ENCODE measurements at places on chromosomes 13 and 19.
A peak's percentile ranks its signal among the peaks of the same experiment; 100 is the strongest.

- DNase-seq: no peak
These were observed 19.8 kb upstream of the ISYNA1 start for GRCh38 chr19:18457483-18458331.

- DNase-seq: peak; percentile 77
These were observed 17.0 kb downstream of the EFNA2 start for GRCh38 chr19:1302533-1303239.

DNA sequence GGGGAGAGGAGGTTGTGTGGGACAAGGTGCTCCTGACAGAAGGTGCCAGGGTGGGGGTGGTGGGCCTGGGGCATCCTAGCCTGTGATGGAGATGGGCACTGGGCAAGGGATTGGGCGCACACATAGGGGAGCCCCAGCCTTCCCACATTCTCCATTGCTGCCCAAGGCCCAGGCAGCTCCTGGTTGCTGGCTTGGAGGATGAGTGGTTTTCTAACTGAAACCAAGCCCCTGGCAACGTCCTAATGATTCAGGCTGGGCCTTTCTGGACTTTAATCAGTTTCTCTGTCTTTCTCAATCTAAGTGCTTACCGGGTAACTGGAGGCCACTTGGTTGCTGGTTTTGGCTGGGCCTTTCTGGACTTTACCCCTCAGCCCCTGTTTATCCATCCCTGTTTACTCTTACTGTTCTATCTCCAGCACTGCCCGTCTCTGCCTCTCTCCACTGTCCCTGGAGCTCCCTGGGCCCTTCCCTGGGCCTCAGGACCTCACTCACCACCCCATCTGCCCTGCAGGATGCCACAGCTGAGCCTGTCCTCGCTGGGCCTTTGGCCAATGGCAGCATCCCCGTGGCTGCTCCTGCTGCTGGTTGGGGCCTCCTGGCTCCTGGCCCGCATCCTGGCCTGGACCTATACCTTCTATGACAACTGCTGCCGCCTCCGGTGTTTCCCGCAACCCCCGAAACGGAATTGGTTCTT, 354 bp downstream of the CYP4F3 start:
- DNase-seq: no peak

- DNase-seq: peak; percentile 71
These were observed 24.2 kb downstream of the KEAP1 start for GRCh38 chr19:10478903-10479384.

GRCh38 chr13:49669735-49670309, 21.5 kb downstream of the EBPL start:
- DNase-seq: peak; percentile 5

DNA sequence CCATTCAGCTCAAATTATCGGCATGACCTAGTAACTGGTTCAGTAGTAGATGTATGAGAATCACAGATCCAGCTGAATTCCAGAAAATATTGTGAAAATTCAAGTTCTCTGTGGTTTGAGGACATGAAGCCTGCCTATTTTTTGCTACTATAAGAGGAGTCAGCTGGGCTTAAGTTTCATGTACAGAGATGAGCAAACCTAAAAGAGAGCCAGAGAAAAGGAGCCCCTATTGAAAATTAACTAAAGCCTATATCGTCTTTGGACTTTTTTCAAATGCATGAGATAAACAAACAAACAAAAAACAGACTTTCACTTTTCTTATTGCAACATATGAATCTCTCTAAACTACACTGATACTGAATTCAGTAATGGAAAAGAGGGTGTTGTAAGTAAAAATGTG, 106.8 kb upstream of the SPRY2 start:
- no peak for DNase-seq

DNA sequence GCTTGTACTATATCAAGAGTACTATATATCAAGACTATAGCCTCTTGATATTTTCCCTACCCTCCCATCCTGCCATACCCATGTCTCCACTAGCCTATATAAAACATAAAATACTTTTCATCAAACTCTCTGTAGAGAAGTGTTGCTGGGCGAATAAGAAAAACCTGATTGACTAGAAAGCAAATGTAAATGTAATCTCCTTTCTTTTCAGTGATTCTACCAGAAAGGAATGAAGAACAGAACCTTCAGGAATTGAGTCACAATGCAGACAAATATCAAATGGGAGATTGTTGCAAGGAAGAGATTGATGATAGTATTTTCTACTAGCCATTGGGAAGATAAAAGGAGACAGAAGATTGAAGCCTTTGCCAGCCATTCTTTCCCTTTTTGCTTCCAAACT, 89.2 kb downstream of the KCNRG start:
- DNase-seq: no peak

- DNase-seq: no peak
These were observed 143.6 kb upstream of the SLITRK1 start for GRCh38 chr13:84025824-84026223.

DNA sequence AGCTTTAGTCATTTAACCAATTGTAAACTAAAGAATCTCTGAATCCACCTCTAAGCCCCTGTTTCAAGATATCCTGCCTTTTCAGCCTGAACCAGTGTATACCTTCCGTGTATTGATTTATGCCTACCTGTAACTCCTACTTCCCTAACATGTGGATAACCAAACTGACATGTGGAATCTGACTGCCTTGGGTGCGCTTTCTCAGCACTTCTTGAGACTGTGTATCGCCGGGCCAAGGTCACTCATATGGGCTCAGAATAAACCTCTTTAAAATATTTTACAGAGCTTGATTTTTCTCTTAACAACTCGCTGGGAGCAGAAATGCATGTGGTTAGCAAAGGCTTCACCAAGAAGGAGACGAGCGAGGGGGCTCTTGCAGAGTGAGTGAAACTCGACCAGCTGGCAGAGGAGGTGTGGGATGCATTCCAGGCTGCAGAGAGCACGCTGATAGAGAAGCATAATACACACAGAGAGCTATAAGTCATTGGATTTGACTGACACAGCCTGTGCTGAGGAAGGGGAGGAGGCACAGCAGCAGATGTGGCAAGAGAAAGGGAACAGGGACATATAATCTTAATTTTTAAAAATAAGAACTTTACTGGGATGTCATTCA, 268.2 kb upstream of the MAB21L1 start:
- DNase-seq: no peak

- DNase-seq: no peak
These were observed 1130.2 kb downstream of the SLITRK5 start for GRCh38 chr13:88801361-88801760.

GRCh38 chr13:95444006-95444730, 108.4 kb upstream of the CLDN10 start:
- no peak for DNase-seq

DNA sequence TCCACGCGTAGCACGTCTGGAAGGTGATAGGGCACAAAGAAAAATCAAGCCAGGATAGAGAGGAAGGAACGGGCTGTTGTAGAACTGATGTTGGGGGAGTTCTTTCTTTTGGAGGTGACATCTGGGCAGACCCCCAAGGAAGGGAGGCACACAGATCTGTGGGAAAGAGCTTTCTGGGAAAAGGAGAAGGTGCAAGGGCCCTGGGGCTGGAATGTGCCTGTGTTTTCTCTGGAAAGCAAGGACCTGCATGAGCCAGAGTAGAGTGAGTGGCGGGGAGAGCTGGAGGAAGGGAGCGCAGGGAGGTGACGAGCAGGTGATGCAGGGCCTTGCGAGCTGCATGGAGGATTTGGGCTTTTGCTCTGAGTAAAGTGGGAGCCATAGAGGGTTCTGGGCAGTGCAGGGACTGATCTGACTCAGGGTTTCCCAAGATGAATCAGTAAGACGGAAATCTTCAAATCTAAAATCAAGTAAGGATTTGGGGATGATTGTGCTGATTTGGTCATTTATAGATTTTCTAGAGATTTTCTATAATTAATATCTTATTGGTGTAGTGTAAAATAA, 30.8 kb downstream of the SMARCA4 start:
- no peak for DNase-seq

DNA sequence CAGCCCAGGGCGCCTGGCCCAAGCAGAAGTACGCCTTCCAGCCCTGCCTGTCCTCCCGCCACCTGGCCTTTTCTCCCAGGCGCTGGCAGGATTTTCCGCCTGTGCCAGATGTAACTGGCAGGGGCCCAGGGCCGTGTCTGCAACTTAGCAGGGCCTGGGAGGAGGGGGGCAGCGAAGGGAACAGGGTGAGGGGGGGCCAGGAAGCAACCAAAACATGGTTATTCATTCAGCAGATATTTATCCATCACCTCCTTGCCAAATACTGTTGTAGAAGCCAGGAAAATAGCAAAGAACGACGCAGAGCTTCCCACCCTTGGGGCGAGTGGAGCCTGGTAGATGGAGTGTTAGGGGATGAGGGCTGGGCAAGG, 5.6 kb downstream of the TLE6 start:
- no peak for DNase-seq

GRCh38 chr19:18839465-18840287, 7.9 kb downstream of the UPF1 start:
- no peak for DNase-seq

DNA sequence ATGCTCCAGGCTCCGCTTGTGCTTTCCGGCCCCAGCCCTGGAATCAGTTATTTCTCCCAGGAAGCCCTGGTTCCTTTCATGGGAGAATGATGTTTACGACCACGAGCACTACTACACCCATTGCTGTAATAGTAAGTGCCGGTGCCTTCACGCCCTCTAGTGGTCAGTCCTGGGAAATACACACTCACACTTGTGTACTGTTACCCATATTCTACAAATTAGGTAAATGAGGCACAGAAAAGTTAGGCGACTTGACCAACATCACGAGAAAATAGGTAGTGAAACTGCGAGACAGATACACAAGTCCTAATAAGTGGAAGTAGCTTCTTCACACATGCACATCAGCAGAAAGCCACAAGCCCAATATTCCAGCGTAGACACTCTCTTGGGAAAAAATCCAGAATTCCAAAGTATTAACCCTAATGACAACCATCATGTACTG, 21.7 kb downstream of the CEACAM21 start:
- DNase-seq: no peak

DNA sequence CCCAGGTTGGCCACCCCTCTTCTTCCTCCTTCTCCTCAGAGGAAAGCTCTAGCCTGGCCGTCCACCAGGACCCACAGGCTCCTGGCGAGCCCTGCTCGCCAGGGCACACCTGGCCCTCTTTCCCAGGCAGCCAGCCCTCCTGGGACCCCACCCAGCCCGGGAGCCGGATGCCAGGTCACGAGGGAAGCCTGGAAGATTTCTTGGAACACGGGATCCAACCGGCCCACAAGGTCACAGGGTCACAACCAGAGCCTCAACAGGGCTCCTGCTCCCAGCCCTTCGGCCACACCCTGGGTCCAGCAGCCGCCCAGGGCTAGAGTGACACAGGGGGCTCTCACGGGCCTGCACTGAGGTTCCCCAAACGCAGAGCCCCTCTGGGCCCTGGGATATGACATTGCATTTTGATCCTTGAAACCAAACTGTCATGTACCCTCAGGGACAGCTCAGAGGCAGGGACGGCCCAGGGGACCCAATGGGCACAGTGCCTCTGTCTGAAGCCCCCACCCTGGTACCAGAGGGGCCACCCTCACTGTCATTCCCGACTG, 5.5 kb downstream of the MKNK2 start:
- DNase-seq: no peak

DNA sequence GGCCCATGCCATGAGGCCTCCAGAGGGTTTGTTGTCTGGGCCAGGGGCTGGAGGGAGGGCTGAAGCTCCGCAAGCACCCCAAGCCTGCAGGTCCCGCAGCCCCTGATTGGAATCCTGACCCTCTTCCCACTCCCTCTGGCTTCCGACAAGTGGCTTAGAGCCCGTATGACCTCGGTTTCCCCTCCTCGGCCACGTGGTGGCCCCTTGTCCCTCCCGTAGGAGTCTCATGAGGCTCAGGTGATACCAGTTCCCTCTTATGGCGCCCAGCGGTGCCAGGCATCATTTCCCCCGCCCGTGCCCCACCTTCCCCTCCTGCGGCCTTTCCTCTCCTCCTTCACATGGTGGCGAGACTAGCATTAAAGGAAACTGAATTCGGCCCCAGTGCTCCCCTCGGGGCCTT, 6.1 kb downstream of the THOP1 start:
- DNase-seq: no peak

DNA sequence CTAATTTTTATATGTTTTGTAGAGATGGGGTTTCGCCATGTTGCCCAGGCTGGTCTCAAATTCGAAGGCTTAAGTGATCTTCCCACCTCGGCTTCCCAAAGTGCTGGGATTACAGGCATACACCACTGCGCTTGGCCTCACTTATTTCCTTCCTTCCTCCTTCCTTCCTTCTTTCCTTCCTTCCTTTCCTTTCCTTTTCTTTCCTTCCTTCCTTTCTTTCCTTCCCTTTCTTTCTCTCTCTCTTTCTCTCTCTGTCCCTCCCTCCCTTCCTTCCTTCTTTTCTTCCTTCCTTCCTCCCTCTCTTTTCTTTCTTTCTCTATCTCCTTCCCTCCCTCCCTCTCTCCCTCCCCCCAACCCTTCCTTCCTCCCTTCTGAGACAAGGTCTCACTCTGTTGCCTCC, 36.8 kb downstream of the TRPM4 start:
- no peak for DNase-seq

GRCh38 chr13:111177081-111177711, 62.1 kb downstream of the ARHGEF7 start:
- DNase-seq: peak; percentile 37

- DNase-seq: no peak
These were observed 363 bp downstream of the SPIB start for GRCh38 chr19:50419022-50419579.

- no peak for DNase-seq
These were observed 27.3 kb downstream of the ZNF473 start for GRCh38 chr19:50053119-50053518.

DNA sequence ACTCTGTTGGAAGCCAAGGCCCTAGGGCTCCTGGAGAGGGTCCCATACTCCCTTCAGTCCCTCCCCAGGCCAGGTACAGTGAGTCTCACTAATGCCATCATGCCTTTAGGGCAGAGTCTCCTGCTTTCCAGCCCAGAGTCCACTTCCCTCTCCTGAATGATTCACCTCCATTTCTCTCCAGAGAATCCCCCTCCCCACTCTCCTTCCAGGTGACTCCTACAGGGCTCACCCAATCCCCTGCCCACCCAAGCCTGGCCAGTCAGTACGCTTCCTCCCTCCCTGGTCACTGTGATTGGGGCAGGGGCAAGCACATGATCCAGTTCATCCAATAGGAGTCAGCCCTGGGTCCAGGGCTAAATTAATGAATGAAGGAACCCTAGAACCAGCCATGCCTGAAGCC, 35.0 kb upstream of the PNMA8B start:
- DNase-seq: no peak

- no peak for DNase-seq
These were observed 28.0 kb downstream of the TSSK6 start for GRCh38 chr19:19487077-19487949.

Measured in caudate nucleus (tissue), 63 donors.